Mesenchymal stem cell (in vitro differentiated cells and primary cell): ENCODE measurements at places on chromosomes 6 and 20.
A peak's percentile ranks its signal among the peaks of the same experiment; 100 is the strongest.

GRCh38 chr6:71982389-71982788 lies 96.0 kb downstream of the RIMS1 start:
- no peak for DNase-seq
- H3K27me3 ChIP-seq, result no peaks in the 10 kb centered on the region
- H3K27ac ChIP-seq, result no peak overlapping the region
- no peaks in the 10 kb centered on the region for H3K4me1 ChIP-seq

- H3K4me1 ChIP-seq, result peaks cover 25% of the 10 kb centered on the region
- no peak overlapping the region for H3K4me3 ChIP-seq
- DNase-seq, result no peak
- peaks cover 21% of the 10 kb centered on the region for H3K36me3 ChIP-seq
Observed at GRCh38 chr6:33324125-33324524, 6.6 kb upstream of the ZBTB22 start.

- no peaks in the 10 kb centered on the region for H3K4me1 ChIP-seq
- DNase-seq, result no peak
- no peaks in the 10 kb centered on the region for H3K36me3 ChIP-seq
- H3K27me3 ChIP-seq, result no peaks in the 10 kb centered on the region
Observed at GRCh38 chr20:21840991-21841390, 135.5 kb downstream of the PAX1 start.

DNA sequence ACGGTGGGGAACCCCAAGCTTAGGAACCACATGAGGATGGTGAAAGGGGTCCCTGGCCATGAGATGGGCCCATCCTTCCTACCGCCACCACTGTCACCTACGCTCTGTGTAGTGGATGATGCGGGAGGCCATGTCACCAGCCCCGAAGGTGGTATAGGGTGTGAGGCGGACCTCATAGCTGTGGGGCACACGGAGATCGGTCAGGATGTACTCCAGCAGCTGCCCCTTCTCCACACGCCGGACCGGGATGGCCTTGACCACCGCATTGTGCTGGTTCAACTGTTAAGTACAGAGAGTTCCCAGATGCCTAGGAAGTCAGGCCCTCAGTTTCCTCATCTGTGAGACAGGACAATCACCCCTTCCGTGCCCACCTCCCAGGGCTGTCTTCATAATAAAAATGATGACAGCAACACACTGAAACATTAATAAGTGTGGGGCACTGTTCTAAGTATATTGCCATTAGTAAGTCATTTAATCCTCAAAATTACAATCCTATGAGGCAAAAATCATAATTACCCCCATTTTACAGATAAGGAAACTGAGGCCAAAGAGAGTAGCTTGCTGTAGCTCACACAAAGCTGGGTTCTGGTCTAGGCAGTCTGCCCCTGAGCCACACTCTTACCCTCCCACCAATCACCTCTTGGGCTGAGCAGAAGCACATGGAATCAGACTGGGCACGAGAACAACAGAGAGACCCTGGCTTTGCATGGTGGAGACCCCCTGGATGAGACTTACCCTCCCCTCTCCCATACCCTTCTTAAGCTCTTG lies 51.4 kb downstream of the MDGA1 start:
- H3K27me3 ChIP-seq, result peaks cover 20% of the 10 kb centered on the region
- H3K4me1 ChIP-seq, result peaks cover 17% of the 10 kb centered on the region
- H3K27ac ChIP-seq, result no peak overlapping the region
- DNase-seq, result no peak
- no peak overlapping the region for H3K4me3 ChIP-seq

DNA sequence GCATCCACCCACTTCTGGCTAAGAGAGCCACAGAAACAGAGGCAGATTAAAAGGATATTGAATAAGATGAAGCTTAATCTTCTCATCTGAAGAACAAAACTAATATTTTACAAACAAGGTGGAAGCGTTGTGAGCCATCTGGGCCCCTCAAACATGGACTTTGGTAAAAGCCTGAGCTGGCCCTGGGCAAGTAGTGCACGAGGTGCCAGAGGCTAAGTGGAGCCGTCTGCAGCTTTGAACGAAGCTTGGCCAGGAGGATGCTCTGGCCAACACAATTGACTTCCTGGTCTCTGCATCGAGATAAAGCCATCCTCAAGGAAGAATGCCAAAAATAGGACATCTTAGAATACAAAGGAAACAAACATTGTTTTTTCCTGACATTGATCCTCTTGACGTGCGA lies 53.2 kb upstream of the PLEKHG1 start:
- no peak for DNase-seq
- no peak overlapping the region for H3K27ac ChIP-seq
- no peak overlapping the region for H3K4me3 ChIP-seq
- peaks cover 26% of the 10 kb centered on the region for H3K27me3 ChIP-seq
- H3K36me3 ChIP-seq, result no peaks in the 10 kb centered on the region
- peaks cover 3% of the 10 kb centered on the region for H3K4me1 ChIP-seq

- no peaks in the 10 kb centered on the region for H3K4me1 ChIP-seq
- no peaks in the 10 kb centered on the region for H3K36me3 ChIP-seq
- no peak overlapping the region for H3K27ac ChIP-seq
- H3K27me3 ChIP-seq, result no peaks in the 10 kb centered on the region
- no peak for DNase-seq
Observed at GRCh38 chr6:82442061-82442719, 78.6 kb downstream of the TPBG start.

DNA sequence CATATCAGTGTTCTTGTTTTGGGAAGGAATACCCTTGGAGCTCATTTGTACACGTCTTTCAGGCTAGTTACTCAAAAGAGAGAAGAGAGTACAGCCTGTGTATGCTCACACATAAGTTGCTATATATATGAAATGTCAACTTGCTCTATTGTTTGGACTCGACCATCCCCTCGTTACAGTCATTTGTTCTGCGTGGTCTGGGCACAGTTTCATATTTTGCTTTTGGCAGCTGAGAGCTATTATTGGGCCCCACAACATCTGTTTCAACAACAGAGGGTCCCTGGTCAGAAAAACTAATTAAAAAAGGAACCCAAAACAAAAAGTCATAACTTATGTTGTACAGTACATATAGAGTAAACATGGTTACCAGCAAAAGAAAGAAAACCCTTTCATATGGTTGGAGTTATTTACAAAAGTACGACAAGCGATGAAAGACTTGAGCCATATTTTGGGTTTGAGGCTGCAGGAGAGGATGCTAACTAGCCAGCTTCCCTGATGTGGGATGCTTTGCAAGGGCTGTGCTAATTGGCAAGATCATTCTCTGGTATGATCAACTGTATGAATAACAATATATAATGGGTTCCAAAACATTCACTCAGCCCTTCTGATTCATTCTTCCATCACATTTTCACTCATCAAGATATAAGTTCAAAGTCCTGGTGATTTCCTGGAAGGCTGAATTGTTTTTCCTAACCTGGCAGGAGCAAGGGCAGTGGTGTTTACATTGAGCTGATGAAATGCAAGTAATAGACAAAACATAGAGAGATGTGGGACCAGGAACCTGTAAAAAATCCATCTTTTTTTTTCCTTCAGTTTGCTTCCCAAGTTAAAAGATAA lies 137.9 kb downstream of the RPS12 start:
- DNase-seq, result no peak
- no peaks in the 10 kb centered on the region for H3K4me1 ChIP-seq
- peaks cover 37% of the 10 kb centered on the region for H3K27me3 ChIP-seq
- no peak overlapping the region for H3K27ac ChIP-seq

GRCh38 chr6:22917344-22917743 lies 348.0 kb downstream of the HDGFL1 start:
- H3K27ac ChIP-seq, result no peak overlapping the region
- no peaks in the 10 kb centered on the region for H3K36me3 ChIP-seq

DNA sequence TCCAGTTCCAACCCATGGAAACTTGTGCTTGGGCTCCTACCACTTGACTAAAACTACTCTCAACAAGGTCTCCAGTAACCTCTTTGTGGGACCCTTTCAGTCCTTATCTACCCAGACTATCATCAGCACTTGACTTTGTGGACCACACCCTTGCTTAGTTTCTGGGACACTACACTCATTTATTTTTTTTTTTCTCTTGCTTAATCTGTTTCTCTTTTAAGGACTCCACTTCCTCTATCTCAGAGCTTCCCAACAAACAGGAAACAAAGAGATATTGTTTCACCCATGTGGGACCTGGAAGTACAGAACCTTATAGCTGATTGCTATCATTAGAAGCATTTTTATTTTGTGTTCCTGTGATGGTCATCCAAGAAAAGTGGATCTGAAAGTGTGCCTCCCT lies 28.8 kb upstream of the ME1 start:
- DNase-seq, result peak; percentile 12
- no peaks in the 10 kb centered on the region for H3K36me3 ChIP-seq
- H3K27ac ChIP-seq, result no peak overlapping the region
- H3K27me3 ChIP-seq, result no peaks in the 10 kb centered on the region
- H3K4me3 ChIP-seq, result no peak overlapping the region
- H3K4me1 ChIP-seq, result no peaks in the 10 kb centered on the region

GRCh38 chr6:111806165-111806547 lies 67.1 kb downstream of the FYN start:
- peak overlapping the region; percentile 48 for H3K27ac ChIP-seq
- DNase-seq, result no peak
- H3K4me1 ChIP-seq, result peaks cover 28% of the 10 kb centered on the region
- no peaks in the 10 kb centered on the region for H3K27me3 ChIP-seq
- no peak overlapping the region for H3K4me3 ChIP-seq
- peaks cover 4% of the 10 kb centered on the region for H3K36me3 ChIP-seq

DNA sequence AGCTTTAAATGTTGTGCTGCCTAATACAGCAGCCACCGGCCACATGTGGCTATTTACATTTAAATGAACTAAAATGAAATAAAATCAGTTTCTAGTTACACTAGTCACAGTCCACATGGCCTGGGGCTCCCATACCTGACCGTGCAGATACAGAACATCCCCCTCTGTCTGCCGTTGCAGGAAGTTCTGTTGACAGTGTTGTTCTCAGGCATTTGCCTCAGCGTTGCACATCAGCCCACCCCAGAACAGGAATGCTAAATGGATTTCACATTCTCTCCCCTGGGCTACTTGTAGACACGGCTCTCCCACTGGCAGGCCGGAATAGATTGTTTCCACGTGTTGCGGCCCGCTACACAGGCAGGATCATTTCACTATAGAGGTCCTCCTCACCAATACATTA lies 26.3 kb downstream of the JAG1 start:
- no peak overlapping the region for H3K27ac ChIP-seq
- no peak for DNase-seq
- H3K4me3 ChIP-seq, result no peak overlapping the region
- peaks cover 52% of the 10 kb centered on the region for H3K36me3 ChIP-seq

- H3K36me3 ChIP-seq, result no peaks in the 10 kb centered on the region
- no peaks in the 10 kb centered on the region for H3K4me1 ChIP-seq
- DNase-seq, result no peak
- H3K4me3 ChIP-seq, result no peak overlapping the region
Observed at GRCh38 chr6:156396068-156396771, 381.0 kb upstream of the ARID1B start.

DNA sequence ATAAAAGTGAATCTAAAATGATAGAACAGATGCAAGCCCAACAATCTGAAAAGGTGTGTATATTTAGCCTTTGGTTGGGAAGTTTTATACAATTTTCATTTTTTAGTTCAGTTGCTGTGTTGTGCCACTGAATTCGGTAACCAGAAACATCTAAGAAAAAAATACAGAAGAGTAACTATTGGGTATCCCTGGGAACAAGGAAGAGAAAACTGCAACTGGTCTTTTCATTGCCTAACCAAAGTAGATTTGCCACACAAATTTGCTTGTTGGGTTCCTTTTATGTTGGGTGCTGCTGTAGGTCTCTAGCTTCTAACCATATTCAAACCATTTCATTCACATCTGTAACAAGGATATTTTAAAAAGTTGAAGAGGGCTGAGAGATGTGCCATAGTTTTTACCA lies 2.8 kb upstream of the TMEM30A start:
- H3K36me3 ChIP-seq, result no peaks in the 10 kb centered on the region
- no peak for DNase-seq
- H3K27ac ChIP-seq, result no peak overlapping the region
- H3K4me1 ChIP-seq, result peaks cover 3% of the 10 kb centered on the region
- no peaks in the 10 kb centered on the region for H3K27me3 ChIP-seq
- no peak overlapping the region for H3K4me3 ChIP-seq

DNA sequence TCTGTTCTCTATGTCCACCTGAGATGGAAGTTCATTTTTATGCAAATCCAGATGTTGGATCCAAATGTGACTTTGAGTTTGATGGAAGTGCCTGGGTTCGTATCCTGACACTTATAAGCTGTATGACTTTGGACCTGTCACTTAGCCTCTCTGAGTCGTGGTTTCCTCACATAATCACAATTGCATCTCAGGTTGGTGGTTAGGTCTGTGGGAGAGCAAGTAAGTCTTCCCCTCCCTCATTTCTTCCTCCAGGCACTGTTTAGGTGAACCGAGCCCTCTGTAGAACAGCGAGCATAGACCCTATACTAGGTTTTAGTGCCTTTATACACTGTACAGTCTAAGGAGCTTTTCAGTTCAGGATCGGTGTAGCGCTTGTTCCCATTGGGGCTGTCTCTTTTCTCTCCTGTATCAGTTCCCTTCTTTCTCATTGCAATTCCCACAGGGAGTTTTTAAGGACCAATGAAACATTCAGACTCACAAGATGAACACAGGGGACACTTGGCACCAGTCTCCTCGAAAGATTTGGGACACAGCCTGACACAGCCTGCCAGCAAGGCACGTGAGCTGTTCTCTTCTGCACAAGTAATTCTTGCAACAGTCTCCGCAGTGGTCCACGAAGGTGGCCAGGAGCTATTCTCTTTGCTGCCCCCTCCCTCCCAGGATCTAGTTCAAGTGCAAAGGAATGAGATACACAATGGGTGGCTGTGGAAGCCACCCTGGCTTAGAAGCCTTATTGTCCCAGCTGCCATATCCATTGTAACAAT lies 11.8 kb downstream of the TOX2 start:
- H3K4me3 ChIP-seq, result no peak overlapping the region
- H3K36me3 ChIP-seq, result no peaks in the 10 kb centered on the region
- no peak overlapping the region for H3K27ac ChIP-seq
- peaks cover 6% of the 10 kb centered on the region for H3K27me3 ChIP-seq
- H3K4me1 ChIP-seq, result no peaks in the 10 kb centered on the region

- H3K27me3 ChIP-seq, result no peaks in the 10 kb centered on the region
- peaks cover 5% of the 10 kb centered on the region for H3K4me1 ChIP-seq
- DNase-seq, result no peak
Observed at GRCh38 chr6:105380634-105381033, 22.2 kb downstream of the PREP start.

GRCh38 chr20:23939641-23940040 lies 48.9 kb downstream of the GGTLC1 start:
- H3K27me3 ChIP-seq, result peaks cover 7% of the 10 kb centered on the region
- H3K4me3 ChIP-seq, result no peak overlapping the region
- no peaks in the 10 kb centered on the region for H3K4me1 ChIP-seq

GRCh38 chr6:100693249-100693927 lies 187.7 kb downstream of the ASCC3 start:
- no peaks in the 10 kb centered on the region for H3K27me3 ChIP-seq
- DNase-seq, result no peak
- no peaks in the 10 kb centered on the region for H3K4me1 ChIP-seq
- H3K36me3 ChIP-seq, result peaks cover 15% of the 10 kb centered on the region

- peak overlapping the region; percentile 55 for H3K4me3 ChIP-seq
- peaks cover 37% of the 10 kb centered on the region for H3K4me1 ChIP-seq
- peak overlapping the region; percentile 2 for H3K27ac ChIP-seq
- H3K36me3 ChIP-seq, result no peaks in the 10 kb centered on the region
Observed at GRCh38 chr20:23147964-23148730, 62.0 kb upstream of the CD93 start.
